ENCODE measurements at places on chromosomes 7 and 10.

GRCh38 chr10:51427758-51428157 lies 271.6 kb downstream of the CSTF2T start:
- DNase-seq, result no peak

GRCh38 chr7:130887182-130887956 lies 153.4 kb upstream of the KLF14 start:
- no peak for DNase-seq

DNA sequence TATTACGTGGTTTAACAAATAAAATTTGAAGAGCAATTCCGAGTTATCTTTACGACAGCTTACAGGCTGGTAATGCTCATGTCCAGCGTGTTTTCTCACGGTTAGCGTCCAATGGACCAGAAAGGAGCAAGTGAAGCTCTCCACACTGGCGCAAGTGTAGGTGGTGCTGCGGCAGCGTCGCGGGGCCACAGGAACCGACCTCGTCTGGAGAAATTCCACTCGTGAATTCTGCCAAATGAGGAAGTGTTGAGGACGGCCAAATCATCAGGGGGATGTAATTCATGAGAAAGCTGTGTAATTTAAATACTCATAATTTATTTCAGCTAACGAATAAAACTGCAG lies 350 bp upstream of the ZNF37A start:
- no peak for DNase-seq

DNA sequence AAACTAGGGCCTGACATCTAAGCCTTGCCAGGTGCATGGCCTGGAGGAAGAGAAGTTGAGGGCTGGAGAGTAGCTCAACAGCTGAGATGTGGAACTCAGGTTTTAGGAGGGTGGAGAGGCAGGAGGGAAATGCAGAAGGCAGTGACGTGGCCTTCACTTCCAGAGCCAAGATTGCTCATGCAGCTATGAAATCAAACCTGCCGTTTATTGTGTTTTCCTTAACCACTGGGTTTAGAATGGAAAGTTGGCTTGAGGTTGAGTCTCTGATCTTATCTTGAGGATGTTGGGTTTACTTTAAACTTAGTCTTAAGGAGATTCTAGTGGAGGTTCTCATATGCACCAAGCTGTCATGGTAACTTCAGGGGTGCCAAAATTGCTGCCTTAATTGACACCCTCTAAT lies 178.6 kb downstream of the SORCS3 start:
- no peak for DNase-seq

GRCh38 chr7:45347804-45348203 lies 190.2 kb downstream of the RAMP3 start:
- DNase-seq, result no peak

- no peak for DNase-seq
Observed at GRCh38 chr7:111951052-111951451, 255.1 kb downstream of the DOCK4 start.

DNA sequence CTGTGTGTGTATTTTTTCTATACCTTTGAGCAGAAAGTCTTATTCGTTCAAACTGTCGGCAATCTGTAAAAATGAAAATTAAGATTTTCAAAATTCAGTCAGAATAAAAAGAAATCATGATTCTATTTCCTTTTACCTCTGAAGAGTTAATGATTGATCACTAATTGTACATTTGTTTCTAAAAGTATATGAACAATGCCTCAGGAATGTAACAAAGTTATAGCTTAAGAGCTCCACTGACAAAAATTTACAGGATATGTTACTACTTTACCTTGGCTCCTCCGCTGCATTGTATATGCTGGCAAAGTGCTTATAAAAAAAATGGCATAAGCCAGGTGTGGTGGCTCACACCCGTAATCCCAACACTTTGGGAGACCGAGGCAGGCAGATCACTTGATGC lies 225.7 kb downstream of the VTI1A start:
- DNase-seq, result no peak

GRCh38 chr10:89242345-89242684 lies 9.3 kb downstream of the LIPA start:
- DNase-seq, result no peak

GRCh38 chr10:15333909-15334649 lies 37.0 kb downstream of the FAM171A1 start:
- DNase-seq, result no peak

GRCh38 chr7:142445019-142445686 lies 187.3 kb upstream of the PRSS58 start:
- DNase-seq, result no peak

- DNase-seq, result no peak
Observed at GRCh38 chr7:122699017-122699416, at the start of gene RNF133. Gene RNF133, minus strand, starts transcription at chr7:122699117. Its CDS starts 199 bp downstream, at chr7:122698918.

DNA sequence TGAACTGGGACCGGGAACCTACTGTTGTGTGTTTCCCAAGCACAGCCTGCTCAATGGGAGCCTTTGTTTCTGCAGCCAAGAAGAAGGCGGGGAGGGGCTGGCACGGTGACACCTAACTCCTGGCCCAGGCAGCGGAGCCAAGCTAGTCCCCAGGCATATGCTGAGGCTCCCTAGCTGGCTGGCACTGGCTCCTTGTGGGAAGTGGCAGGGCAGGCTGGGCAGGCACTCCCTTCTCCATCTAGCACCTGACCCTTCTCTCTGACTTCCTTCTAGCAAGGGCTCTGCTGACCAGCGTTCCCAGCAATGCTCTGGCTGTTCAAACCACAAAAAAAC lies 325.0 kb downstream of the PLXNA4 start:
- DNase-seq, result no peak

DNA sequence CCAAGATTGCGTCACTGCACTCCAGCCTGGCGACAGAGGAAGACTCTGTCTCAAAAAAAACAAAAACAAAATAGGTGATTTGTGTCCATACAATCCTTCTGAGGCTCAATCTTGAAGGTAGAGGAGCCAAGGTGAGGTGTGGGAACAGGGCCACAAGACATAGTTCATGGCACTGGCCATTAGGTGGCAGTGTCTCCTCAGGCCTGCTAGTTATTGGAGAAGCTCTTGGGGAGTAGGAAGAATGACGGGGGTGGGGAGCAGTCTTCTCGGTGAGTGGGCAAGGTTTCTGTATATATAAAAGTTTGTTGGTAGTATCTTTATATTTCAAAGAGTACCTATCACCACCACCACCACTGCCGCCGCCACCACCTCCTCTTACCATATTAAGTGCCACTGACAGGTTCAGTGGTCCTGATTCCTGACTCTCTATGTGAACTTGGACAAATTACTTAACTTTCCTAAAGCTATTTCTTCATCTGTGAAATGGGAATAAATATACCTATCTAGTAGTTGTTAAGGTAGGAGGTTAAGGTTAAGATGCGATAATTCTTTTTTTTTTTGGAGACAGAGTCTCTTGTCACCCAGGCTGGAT lies 24.0 kb downstream of the CCSER2 start:
- DNase-seq, result peak; percentile 70

DNA sequence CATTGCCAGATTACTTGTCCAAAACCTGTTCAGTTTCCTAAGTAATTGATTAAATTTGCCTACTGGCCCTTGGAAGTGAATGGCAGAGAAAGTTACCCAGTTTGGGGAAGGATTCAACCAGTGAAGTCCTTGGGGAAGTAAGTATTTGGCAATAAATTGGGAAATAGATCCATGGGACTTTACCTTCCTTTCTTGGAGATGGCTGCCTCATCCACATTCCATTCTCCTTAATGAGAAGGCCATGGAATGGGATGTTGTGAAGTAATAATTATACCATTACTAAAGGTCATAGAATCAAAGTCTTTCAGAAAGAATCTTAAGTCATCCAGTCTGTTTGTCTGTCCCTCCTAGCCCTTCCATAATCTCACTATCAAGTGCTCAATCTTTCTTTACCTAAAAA lies 4.5 kb upstream of the COPG2 start:
- DNase-seq, result no peak

GRCh38 chr10:1050145-1050544 lies 1.2 kb upstream of the IDI1 start:
- DNase-seq, result no peak

DNA sequence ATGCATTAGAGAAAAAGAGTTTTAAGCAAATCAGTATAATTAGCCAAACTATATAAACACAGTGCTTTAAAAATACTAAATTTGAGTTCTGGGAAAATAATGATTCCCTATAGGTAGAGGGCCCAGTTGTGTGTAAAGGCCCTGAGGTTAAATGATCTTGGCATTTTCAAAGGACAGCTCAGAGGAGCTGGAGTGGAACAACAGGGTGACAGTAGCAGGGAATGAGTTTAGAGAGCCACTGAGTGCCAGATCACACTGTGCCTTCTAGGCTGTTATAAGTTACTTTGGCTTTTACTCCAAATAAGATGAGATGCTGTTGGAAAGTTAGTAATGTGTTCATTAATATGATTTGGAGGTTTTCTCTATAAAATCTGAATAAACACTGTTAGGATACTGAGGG lies 34.6 kb downstream of the VWDE start:
- no peak for DNase-seq

DNA sequence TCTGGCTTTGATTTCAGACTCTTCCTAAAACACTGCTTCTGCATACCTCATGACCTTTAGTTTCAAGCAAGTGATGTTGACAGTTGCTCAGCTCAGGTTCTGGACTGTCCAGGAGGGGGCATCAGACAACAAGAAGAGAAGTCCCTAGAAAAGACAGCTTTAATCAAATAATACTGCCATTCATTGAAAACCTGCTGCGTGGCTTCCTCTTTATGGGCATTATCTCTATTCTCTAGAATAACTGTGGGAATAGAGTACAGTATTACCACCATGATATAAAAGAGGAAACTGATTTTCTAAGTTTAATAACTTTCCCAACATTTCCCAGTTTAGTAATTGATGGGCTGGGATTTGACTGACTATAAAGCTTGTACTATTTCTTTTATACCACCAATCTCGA lies 170.4 kb downstream of the SNX13 start:
- peak; percentile 19 for DNase-seq

- no peak for DNase-seq
Observed at GRCh38 chr10:45224219-45224841, 91.1 kb downstream of the OR13A1 start.

DNA sequence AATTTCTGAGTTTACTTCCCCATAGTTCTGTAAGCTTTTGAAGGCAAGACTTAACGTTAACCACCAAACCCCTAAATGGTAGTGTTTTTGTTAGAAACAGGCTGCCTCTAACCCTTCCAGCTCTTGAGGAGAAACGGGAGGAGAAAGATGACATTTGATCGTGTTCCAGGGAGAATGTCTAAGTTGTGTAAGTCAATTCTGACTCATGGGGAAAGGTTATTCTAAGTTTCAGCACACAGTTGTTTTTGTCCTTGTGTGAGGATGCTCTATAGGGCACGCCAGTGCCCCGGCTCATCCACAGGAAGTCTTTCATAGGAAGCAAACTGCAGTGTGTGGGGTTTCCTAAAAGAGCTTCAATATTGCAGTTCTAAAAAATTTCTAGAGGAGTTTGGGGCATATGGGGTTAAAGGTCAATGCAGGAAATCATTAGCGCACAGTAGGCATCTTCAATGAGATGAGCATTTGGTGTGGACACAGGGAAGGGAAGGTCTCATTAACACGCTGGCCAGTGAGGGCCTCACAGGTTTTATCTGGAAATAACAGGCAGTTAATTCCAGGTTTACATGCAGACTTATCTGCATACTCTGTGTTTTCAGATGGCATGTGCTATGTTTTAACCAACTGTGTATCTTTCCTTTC lies 638.2 kb upstream of the IGFBP3 start:
- no peak for DNase-seq

DNA sequence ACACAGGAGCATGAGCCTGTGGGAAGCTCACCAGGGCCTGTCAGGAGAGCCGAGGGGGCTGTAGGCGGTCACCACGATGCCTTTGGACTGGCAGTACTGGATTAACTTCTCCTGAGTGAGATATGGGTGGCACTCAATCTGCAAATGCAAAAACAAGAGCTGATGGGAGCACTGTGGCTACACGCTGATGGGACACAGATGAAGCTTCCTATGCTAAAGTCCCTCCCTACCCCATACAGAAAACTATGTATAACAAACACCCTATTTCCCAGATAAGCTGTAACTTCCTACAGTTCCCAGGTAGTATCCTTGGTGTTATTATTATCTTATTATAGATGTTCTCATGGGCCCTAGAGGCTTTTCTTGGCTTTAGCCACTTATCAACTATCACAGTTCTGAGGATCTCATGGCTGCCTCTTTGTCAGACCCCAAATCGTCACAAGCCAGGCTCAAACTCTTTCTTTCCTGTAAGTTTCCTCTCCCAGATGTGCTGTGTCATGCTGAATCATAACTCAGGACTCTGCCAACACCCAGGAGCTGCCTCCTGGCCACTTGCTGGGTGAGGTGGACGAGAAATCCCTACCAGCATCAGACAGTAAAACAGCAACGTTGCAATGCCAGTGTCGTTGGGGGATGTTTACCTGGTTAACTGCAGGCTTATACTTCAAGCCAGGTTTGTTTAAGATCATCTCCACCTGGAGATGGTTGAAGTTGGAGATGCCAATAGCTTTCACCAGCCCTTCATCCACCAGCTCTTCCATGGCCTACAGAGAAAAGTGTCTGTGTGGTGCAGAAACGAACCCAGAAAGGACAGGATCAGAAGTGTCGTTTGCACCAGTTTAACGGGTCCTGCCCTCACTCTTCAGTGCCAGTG lies 10.3 kb downstream of the AKR1B1 start:
- no peak for DNase-seq

DNA sequence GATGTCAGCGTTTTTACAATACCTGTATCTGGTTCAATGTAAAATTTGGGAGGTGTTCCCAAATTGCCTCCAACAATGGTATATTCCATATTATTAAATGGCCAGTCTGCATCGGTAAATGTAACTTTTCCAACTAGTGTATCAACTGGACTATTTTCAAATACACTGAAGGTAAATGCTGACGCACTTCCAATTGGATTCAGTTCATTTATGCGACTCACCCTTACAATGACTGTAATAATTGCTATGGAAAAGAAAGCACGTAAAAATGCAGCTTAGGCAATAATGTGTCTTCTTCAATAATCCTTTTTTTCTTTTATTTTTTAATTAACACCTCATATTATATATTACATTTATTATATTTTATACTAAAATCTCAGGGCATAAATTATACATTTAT lies 209.1 kb downstream of the HGF start:
- no peak for DNase-seq

DNA sequence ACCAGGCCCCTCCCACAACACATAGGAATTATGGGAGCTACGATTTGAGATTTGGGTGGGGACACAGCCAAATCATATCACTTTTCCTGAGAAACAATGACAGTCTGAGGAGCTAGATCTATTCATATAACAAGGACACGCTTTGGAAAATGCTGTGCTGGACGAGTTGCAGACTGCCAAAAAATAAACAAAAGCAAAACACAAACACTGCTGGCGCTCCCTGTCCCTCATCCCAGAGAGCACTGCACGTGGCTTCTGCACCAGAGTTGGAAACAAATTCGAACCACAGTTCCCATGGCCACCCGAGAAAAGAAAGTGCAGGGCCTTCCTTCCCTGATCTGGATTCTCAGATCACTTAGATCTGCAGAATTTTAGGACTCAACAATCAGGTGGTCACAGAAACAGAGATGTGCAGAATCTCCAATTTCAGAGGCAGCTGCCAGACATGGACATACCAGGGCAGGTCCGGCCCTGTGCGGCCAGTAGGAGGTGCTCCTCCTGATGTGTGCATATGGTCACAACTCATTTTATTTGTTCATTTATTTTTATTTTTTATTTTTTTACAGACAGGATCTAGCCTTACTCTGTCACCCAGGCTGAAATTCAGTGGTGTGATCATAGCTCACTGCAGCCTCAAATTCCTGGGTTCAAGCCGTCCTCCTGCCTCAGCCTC lies 35.2 kb upstream of the ECHDC3 start:
- DNase-seq, result no peak

GRCh38 chr10:60230892-60231291 lies 158.8 kb downstream of the ANK3 start:
- no peak for DNase-seq
